ENCODE measurements at places on chromosomes 5 and 9.

GRCh38 chr5:119330367-119331183, 25.2 kb upstream of the TNFAIP8 start:
- DNase-seq, result no peak

DNA sequence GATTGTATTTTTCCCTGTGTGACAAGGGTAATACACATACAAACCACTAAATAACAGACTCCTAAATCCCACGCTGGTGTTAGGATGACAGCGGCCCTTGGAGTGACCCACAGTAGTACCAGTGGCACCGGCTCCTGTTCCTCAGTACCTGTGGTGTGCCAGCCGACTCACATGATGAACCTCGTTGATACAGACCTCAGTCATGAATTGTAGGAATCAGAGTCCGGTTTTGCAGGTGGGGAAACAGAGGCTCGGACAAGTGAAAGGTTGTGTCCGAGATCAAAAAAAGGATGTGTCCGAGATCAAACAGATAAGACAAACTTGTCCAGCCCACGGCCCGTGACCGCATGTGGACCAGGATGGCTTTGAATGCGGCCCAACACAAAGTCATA, 78.0 kb downstream of the AMBP start:
- no peak for DNase-seq

DNA sequence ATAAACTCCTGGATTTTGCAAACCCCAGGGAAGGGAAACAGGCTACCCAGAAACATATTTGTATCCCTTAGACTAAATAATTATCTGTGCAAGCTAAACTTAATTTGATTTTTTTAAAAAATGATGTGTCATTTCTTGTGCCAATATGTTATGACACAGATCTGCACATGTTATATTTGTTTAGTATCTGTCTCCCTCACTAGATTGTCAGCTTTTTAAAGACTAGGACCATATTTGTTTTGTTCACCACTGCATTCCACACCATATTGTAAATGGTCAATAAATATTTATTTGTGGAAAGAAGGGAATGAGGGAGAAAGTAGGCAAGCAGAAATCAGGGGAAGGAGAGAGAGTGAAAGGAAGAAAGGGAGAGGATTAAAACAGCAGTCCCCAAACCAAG, 143.3 kb upstream of the TNPO1 start:
- no peak for DNase-seq

DNA sequence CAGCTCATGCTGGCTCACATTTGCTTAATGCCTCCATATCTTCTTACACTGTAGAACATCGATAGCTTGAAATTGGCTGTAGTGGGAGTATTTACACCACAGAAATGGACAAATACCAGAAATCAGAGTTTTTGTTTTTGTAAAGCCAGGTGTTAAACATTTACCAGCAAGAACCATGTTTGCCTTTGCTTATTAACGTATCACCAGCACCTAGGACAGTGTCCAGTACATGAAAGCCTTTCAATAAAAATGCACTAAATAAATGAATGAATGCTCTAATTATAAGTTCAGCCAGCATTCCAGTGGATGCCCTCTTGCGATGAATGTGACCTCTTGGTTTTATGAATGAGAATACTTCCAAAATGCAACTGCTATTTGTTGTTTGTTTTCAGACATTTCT, 140.4 kb upstream of the VLDLR start:
- no peak for DNase-seq

DNA sequence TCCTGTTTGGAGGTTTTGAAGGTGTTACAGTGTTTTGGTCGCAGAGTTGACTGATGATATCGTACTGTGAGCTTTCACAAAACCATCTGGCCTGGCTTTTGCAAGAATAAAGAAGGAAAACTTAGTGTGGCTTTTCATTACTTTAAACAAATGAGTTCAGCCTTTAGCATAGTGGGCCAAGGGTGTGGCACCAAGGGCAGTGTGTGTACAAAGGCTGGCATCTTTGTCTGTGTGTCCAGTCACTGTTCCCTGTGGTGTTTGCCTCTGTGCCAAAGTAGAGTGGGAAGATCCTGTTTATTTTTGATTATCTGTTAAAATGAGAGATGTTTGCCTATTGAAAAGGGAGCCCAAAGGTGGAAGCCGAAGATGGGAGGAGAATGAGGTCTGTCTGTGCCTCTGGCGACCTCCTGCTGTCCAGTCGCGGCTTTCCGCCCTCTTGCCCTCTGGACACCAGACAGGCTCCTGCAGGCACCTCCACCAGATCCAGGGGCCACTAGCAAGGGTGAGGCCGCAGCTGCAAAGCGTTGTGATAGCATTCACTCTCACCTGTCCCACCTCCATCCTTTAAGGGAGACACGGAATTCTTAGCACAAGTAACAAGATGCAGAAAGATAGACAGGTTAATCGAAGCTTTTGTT, 113.7 kb downstream of the TRIO start:
- DNase-seq, result no peak

GRCh38 chr9:92965061-92965758, 17.9 kb downstream of the FGD3 start:
- no peak for DNase-seq

All from femur (tissue), 1 donor.